Muscle of arm (tissue), 14 donors: ENCODE measurements at places on chromosomes 5 and 9. TPM values are rescaled to one million over a fixed set of nuclear protein-coding genes. Genes with fewer than 3 reads are reported as not detected.

GRCh38 chr5:115599502-115599901 lies 2.8 kb downstream of the TICAM2 start:
- DNase-seq, result no peak

GRCh38 chr5:134086943-134087305 lies 27.6 kb upstream of the TCF7 start:
- DNase-seq, result no peak

The AQP3 gene
- polyA plus RNA-seq, result 23.0 TPM

DNA sequence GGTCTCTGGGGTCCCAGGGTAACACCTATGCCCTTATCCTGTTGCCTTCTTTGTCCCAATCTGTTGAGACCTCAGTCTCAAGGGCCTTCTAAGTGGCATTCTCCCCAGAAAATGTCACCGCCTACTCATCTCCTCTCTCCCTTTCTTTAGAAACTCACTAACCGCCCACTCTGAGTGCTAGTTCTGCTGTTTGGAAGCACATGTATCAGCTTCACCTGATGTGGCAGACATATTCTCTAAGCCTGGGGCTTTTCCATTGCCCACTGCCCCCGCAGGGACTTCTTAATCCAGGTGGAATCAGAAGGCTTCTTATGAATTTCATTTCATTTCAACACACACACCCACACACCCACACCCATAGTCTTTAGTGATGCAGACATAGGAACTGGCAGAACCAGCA lies 165.1 kb downstream of the ASTN2 start:
- DNase-seq, result no peak

The SRD5A1 gene
- 12.3 TPM for polyA plus RNA-seq

The DBH gene
- polyA plus RNA-seq, result 0.69 TPM

The BRINP1 gene
- polyA plus RNA-seq, result 0.25 TPM

DNA sequence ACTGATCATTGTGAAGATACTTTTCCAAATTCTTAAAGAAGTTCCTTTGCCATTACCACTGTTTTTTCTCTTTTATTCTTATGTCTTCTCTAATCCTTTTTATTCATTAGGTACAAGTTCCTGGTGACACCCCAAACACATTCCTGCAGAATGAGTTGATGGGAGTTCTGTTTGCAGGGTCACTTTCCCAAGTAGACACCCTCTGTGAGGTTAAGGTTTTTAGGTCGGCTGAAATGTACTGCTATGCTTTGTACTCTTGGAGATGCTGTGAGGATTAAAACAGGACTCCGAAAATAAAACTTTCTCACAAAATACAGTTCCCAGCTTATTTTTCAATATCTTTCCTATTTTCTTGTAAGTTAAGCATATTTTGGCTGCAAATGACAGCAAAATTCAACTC lies 143.3 kb upstream of the TLE4 start:
- no peak for DNase-seq

The ORM1 gene
- 1.1 TPM for polyA plus RNA-seq

The SARDH gene
- polyA plus RNA-seq, result 4.1 TPM

- DNase-seq, result no peak
Observed at GRCh38 chr5:113048931-113049330, 72.3 kb downstream of the DCP2 start.

DNA sequence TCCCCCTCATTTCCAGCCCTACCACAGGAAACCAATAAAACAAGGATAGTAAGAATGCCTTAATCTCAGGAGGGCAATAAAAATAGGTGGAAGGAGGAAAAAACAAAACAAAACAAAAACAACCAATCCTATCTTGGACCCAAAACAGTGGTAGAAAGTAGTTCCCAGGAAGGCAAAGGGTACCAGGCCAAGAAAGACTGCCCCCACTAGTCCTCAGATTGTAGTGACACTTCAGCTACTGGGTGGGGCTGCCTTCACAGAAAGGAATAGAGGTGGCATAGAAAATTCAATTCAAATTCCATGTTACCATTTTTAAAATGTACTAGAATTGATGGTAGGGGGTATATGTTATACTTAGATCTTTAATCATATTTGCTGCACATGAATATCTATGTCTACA lies 59.3 kb downstream of the DPYSL3 start:
- no peak for DNase-seq

The ITK gene
- polyA plus RNA-seq, result 0.26 TPM

GRCh38 chr9:124779368-124780059 lies 2.6 kb downstream of the OLFML2A start:
- no peak for DNase-seq

GRCh38 chr5:20648981-20649380 lies 661.0 kb upstream of the CDH18 start:
- peak; percentile 32 for DNase-seq

GRCh38 chr9:125493384-125493783 lies 213.6 kb downstream of the MAPKAP1 start:
- DNase-seq, result no peak

DNA sequence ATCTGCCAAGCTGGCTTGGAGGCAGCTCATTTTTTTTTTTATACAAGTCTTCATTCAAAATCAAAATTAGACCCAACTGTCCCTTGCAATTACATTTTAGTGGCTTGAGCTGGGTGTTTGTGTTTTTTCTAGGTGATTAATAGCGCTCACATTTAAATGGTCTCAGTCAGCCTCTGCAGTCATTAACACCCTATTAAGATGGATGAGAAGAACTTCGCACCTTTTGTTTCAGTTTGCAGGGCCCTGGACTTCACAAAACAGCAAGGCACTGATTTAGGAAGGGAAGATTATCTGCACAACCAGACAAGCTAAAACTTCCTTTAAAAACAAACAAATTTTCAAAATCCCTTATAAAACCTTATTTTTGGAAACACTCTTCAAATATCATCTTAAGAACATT lies 374.8 kb downstream of the EFNA5 start:
- no peak for DNase-seq

DNA sequence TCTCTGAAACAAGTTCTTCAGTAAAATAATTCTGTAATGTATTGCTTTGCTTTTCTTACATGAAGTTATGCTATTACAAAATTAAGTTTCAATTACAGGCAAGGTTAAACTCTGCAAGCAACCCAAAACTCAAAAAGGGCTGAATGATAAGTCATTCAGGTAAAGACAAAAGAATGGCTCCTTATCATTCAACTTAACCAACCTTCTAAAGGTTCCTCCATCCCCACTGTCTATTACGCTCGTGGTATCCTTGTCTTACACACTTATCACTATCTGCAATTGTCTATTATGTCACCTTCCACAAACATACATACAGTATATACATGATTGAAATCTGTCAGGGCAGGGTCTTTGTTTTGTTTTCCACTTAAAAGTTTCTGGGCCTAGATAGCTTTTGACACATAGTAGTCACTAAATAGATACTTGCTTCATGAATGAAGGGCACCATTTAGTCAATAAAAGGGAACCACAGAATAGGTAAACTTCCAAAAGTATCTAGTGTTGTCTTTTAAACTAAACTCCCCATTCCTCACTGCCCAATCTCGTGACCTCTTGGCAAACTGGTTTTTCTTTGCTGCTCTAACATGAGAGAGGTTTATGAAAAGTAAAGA lies 6.9 kb downstream of the RPL37 start:
- no peak for DNase-seq

The PROB1 gene
- 29.0 TPM for polyA plus RNA-seq

The FOXI1 gene
- polyA plus RNA-seq, result not detected

- no peak for DNase-seq
Observed at GRCh38 chr9:88011005-88011766, 36.9 kb upstream of the CDK20 start.

GRCh38 chr5:132370181-132370970 lies 866 bp downstream of the SLC22A5 start:
- DNase-seq, result no peak

DNA sequence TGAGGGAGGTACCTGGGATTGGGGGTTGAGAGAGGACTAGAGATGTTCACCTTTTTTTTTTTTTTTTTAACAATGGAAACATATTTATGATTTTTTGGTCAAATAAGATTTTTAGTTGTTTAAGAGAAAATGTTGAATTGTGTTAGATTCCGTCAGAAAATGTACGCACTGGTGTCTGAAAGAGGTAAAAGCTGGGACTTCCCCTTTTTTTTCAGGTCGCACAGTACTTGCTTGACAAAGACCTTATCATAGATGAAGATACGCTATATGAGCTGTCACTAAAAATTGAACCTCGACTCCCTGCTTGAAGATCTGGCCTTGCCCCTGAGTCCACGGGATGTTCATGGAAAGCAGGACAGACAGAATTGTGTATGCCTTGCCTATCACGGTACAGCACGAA lies 7.7 kb upstream of the CKMT2 start:
- no peak for DNase-seq

GRCh38 chr5:103232393-103232999 lies 26.1 kb upstream of the MACIR start:
- DNase-seq, result no peak

DNA sequence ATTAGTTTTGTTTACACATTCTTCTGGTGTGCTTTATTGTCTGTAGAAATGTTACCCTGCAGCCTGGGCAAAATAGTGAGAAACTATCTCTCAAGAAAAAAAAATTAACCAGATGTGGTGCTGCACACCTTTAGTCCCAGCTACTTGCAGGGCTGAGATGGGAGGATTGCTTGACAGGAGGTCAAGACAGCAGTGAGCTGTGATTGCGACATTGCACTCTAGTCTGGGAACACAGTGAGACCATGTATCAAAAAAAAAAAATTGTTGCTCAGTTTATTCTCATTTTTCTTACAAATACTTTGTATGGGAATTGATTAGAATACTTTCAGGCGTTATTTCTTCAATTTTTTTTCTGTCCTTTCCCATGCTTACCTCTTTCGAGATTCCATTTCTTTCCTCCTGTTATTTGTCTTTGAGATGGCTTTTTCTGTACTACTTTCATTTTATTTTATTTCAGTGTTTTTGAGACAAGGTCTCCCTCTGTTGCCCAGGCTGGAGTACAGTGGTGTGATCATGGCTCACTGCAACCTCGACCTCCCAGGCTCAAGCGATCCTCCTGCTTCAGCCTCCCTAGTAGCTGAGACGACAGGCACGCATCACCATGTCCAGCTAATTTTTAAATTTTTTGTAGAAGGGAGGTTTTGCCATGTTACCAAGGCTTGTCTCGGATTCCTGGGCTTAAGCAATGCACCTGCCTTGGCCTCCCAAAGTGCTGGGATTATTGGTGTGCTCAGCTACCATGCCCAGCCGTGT lies 24.9 kb downstream of the TENT2 start:
- no peak for DNase-seq

DNA sequence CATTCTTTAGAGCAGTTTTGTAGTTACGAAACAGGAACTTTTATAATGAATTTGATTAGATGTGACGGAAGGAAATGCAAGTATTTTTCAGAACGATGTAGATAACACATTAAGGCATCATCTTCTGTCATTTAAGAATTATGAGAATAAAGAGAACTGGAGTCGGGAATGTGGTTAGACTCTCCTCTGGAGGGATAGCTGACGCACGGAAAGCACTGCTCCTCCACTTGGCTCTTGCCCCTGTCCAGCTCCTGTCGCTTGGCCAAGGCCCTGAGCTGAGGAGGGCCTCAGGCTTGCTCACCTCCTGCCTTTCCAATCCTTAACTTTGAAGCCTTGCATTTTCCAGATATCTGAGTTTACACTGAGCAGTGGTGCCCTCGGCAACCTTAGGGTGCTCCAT lies 60.5 kb downstream of the MAP1B start:
- peak; percentile 66 for DNase-seq

GRCh38 chr9:122866079-122866478 lies 37.7 kb upstream of the PDCL start:
- DNase-seq, result no peak

DNA sequence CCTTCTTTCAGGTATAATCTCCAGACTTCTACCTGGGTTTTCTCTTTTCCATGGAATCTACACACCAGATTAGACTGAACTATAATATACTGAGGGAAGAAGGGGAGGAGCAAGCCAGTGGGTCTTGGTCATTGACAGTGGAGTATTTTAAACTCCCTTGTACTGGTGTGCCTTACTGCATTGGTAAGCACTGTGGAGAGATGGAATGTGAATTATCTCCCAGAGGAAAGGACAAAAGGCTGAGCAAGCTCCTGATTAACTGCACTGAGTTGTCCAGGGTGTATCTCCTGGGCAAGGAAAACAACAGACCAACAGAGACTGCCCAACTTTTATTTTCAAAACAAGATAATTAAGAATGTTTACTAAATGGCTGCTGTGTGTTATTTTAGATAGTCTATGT lies 29.8 kb upstream of the SLCO6A1 start:
- DNase-seq, result peak; percentile 36

DNA sequence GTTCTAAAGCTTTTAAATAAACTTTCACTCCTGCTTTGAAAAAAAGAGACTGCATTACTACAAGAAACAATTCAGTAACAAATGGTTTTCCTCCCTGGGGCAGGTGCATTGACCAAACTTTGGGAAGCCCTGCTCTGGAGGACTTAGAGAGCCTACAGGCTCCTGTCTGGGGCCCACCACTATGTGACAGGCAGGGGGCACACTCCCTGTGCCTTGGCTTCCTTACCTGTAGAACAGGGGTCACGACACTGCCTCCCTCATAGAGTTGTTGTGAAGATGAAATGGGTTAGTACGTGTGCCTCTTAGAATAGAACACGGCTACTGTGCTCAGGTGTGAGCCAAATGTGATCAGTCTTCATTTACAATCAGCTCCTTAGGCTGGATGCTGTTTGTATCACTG lies 130.1 kb downstream of the GPBP1 start:
- DNase-seq, result no peak

GRCh38 chr9:88722753-88723152 lies 187.8 kb downstream of the NXNL2 start:
- DNase-seq, result no peak

- no peak for DNase-seq
Observed at GRCh38 chr5:485113-485945, 38.9 kb downstream of the SLC9A3 start.

GRCh38 chr9:135701959-135702721 lies at the start of gene KCNT1:
Gene KCNT1 (plus strand): TSS chr9:135702185. CDS start chr9:135702259, 74 bp downstream.
- DNase-seq, result peak; percentile 35

The PCDHGB4 gene
- 1.9 TPM for polyA plus RNA-seq

The SLC25A2 gene
- not detected for polyA plus RNA-seq

The TRIM14 gene
- polyA plus RNA-seq, result 0.98 TPM

GRCh38 chr5:100706776-100707175 lies 171.6 kb downstream of the FAM174A start:
- peak; percentile 14 for DNase-seq

- DNase-seq, result no peak
Observed at GRCh38 chr9:128143525-128144238, 5.6 kb upstream of the LCN2 start.

DNA sequence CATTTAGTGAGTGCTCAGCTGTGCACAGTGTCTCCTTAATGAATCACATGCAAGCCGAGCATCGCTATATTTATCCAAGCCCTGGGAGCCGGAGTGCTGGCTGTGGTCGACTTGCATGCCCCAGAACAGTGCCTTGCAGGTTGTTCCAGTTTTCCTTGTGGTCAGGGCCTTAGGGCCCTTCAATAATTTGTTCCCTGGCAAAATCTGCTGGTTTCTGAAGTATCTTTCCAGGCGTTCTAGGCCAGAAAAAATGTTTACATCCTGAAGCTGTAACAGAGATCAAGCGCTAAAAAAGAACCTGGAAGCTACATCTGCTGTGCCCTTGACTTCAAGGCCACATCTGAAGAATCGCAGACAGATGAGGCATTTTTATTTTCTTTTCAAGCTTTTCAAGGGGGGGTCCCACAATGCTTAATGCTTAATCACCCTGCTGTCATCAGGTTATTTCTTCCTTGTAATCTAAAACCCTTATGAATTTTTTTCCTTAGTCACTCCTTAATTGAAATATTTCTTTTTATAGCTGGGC lies 105.8 kb downstream of the DOCK2 start:
- DNase-seq, result no peak

GRCh38 chr9:70034271-70034711 lies 9.4 kb upstream of the MAMDC2 start:
- no peak for DNase-seq

GRCh38 chr9:85172001-85172978 lies 502.8 kb downstream of the NTRK2 start:
- DNase-seq, result peak; percentile 61
